NCI-H1092 (cell line): ENCODE measurements at places on chromosomes 12 and 14.

GRCh38 chr12:95763809-95764253, 26.7 kb downstream of the NTN4 start:
- no peak for DNase-seq

DNA sequence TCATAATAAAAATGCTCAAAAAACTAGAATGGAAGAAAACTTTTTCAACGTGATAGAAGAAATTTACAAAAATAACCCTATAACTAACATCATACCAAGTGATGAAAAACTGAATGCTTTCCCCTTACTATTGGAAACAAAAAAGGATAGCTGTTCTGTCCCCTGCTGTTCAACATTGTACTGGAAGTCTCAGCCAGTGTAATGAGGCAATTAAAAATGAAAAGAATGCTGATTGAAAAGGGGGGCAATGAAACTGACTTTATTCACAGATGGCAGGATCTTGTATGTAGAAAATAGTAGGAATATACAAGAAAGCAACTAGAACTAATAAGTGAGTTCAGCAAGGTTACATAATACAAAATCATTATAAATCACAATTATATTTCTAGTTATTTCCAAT, 337.9 kb upstream of the KITLG start:
- no peak for DNase-seq

DNA sequence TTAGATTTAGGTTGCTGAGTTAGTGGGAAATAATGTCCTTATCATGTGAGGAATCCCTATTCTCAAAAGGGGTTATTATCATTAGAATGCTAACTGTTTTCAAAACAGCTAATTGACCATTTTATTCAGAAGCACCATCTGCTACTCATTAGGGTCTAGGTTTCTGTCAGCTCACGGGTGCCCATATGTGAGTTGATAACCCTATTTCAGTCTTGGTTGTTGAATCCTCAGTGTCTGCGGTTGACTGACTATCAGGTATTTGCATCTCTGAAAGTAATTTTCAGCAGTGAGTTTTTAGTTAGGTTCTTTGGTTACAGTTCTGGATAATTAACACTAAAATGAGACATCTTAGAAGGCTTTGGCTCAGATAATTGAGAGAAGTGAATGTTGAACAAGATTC, 1404.0 kb downstream of the AACS start:
- DNase-seq: no peak

DNA sequence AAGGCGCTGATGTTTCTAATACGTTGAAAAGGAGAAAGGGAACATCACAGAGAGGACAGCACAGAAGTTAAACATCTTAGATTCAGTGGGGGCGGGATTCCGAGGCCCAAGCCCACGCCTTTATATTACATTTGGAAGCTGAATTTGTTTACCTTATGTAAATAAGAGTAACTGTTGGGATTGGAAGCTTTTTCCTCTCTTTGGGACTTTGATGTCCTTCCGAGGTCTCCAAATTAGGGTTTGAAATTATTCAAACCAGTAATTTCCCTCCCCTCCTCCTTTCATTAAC, 6.4 kb downstream of the FOXA1 start:
- peak; percentile 61 for DNase-seq
